Naive B cell (primary cell): ENCODE measurements at places on chromosomes 5 and 9.

DNA sequence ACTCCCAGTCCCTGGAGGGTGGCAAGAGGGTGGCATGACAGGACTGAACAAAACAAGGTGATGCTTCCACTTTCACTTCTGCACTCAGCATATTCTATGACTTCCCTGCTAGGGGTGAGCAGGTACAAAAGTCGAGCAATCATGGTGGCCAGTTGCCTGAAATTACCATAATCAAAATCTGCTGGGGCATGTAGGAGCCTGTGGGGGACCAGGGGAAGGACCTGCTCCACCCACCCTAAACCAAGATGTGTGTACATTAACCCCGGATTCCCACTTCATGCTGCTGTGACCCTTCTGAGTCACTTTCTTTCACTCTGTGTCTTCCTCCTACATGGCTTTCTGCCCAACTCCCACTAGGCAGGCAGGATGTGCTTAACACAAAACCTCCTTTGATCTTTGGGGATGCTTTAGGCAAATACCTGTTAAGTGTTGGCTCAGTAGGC is 73.3 kb upstream of the PHF24 start:
- peaks cover 4% of the 10 kb centered on the region for H3K4me1 ChIP-seq
- no peaks in the 10 kb centered on the region for H3K36me3 ChIP-seq
- peaks cover 9% of the 10 kb centered on the region for H3K27me3 ChIP-seq
- H3K27ac ChIP-seq: no peak overlapping the region
- no peak for DNase-seq
- H3K4me3 ChIP-seq: no peak overlapping the region

GRCh38 chr9:77016526-77017504 is 2.6 kb upstream of the FOXB2 start:
- H3K27me3 ChIP-seq: peaks cover 81% of the 10 kb centered on the region
- DNase-seq: no peak
- H3K27ac ChIP-seq: no peak overlapping the region

DNA sequence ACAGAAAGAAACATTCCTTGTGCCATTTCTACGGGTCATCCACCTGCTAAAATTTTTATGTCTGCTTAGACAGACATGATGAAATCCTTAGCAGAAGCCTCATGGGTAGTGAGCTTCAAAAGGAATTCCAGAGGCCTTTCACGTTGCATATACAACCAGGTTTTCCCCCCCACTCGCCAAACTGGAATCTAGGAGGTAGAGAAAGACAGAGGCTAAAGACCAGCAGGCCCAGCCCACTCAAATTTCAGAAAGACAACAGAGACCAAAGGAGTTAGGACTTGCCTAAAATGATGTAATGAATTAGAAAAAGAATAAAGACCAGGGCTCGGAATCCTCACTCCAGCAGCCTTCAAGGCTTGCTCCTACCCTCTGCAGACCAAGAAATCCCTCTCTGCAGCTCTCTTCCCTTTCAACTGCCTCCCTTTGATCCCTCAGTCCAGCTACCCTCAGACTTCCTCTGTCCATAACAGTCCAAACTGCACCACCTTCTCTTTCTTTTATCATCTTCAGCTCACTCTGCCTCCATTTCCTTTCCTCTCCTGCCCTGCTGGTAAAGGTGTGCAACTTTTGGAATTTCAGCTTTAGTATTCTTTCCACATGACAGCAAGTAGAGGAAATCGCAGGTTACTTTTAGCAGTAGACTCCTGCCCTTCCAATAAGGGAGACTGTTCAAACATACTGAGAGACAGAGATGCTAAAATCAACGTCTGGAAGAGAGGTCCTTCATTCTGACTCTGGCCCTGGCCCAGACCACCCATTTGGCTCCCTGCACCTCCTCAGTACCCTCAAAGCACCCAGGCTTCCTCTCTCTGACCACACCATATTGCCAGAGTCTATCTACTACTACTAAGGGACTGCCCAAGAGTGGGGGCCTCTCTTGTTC is 8.9 kb downstream of the B4GALT1 start:
- H3K4me1 ChIP-seq: peaks cover 80% of the 10 kb centered on the region
- H3K27ac ChIP-seq: peak overlapping the region; percentile 94

DNA sequence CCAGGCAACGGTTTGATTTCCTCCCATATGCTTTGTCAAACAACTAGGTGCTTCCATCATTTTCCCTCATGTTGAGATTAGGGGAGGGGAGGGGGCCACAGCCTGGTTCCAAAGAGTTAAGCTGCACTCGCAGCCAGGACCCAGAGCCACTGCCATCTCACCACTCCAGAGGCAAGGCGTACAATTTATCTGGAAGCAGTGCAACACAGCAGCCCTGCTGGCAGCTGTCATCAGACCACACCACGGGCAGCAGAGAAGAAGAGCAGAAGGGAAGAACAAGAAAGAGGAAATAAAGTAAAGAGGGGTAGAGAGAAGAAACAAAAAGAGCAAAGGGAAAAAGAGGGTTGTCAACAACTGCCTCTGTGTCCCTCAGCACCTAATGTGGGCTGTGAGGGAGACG is 38.9 kb downstream of the MED27 start:
- no peak overlapping the region for H3K4me3 ChIP-seq
- peaks cover 8% of the 10 kb centered on the region for H3K36me3 ChIP-seq
- no peak for DNase-seq
- H3K27me3 ChIP-seq: no peaks in the 10 kb centered on the region
- H3K4me1 ChIP-seq: peaks cover 26% of the 10 kb centered on the region

DNA sequence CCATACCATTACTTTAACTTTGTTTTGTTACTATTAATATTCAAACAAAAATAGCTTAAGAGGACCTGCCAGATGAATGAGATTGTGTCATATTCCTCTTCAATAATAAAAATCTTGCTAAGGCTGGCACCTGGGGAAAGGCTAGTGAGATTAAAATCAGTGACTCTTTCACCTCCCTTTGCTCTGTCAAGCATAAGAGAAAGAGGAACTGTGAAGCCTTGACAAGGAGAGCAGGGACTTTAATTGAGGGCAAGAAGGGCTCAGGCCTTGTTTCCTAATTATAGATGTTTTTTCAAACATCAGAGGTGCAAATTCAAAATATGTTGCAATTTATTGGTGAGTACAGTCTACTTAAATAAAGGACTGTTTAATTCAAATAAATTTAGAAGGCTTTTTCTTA is 91.7 kb downstream of the SPATA31D1 start:
- no peaks in the 10 kb centered on the region for H3K36me3 ChIP-seq
- H3K4me3 ChIP-seq: no peak overlapping the region
- H3K27me3 ChIP-seq: no peaks in the 10 kb centered on the region
- no peak overlapping the region for H3K27ac ChIP-seq
- DNase-seq: peak; percentile 33
- peaks cover 9% of the 10 kb centered on the region for H3K4me1 ChIP-seq

DNA sequence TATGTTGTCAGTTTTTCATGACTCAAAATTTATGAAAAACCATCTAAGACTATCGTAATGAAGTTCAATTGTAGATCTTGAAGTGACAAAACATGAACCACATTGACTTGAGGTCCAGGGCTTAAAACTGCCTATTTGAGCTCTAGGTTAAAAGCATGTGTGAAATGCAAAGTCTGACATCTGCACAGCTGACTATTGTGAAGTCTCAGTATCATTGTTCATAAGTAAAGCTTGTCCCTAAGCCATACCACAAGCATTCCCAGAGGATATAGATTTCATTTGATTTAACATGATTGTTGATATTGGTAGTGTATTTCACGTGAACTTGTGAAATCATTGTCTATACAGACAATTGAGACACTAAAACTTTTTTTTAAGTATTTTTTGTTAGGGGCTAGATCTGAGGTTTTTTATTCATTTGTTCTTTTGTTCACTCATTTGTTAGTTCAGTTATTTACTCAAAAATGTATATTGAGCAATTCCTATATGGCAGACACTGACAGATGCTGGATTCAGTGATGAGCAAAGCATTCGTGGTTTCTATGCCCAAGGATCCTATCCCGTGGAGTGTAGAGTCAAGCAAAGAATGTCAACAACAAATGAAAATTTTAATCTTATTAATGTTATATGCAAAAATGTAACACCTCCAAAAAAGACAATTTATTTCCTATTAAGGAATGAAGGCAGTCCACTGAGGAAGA is 485.2 kb downstream of the RAB3C start:
- H3K36me3 ChIP-seq: no peaks in the 10 kb centered on the region

DNA sequence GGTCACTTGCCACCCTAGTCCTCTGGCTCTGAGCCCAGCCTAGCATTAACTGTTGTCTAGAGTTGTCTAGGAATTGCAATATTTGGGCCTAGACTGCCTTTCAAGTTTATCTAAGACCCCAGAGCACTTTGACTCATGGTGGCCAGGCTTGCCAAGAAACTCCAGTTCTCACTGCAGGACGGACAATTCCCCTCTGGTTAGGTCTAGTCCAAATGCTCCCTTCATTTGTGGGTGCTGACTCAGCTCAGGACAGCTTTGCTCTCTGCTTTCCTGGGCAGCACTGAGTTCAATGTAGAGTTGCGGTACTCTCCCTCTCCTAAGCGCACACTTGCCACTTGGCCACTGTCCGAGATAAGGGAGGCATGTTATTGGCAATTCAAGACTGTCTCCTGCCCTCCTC is 619.4 kb downstream of the TLE1 start:
- no peak overlapping the region for H3K4me3 ChIP-seq
- H3K36me3 ChIP-seq: no peaks in the 10 kb centered on the region
- no peaks in the 10 kb centered on the region for H3K27me3 ChIP-seq
- H3K4me1 ChIP-seq: peaks cover 11% of the 10 kb centered on the region
- H3K27ac ChIP-seq: no peak overlapping the region
